Left renal cortex interstitium (tissue), 4 donors: ENCODE measurements at places on chromosomes 12 and 14.

DNA sequence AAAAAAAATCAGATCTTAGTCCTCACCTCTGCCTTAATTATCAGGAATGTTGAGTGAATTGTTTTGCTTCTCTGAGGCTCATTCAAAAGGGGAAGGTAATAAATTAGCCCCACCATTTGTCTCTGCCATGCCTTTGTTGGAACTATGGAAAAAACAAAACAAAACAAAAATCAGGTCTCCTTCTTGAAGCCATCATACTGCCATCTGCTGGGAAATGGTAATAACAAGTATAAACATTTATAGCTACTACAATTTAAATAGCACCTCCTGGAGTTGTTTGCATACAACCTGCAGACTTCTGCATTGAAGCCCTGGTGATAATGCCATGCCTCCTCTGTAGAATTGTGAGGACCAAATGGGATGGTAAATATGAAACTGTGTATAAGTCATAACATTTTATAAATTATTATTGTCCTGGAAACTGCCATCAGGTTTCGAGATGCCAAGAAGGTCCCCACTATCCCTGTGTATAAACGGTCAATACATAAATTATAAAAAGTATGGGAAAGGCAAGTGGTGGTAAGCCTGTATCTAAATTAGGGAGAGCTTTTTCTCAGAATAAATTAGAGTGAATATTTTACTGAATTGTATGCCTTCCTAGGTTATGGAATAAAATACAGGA, 87.2 kb upstream of the FGD4 start:
- peak; percentile 43 for DNase-seq

GRCh38 chr14:61891170-61891569, 128.9 kb downstream of the SNAPC1 start:
- no peak for DNase-seq

- DNase-seq = no peak
These were observed 21.0 kb downstream of the RPGRIP1 start for GRCh38 chr14:21300892-21301291.

DNA sequence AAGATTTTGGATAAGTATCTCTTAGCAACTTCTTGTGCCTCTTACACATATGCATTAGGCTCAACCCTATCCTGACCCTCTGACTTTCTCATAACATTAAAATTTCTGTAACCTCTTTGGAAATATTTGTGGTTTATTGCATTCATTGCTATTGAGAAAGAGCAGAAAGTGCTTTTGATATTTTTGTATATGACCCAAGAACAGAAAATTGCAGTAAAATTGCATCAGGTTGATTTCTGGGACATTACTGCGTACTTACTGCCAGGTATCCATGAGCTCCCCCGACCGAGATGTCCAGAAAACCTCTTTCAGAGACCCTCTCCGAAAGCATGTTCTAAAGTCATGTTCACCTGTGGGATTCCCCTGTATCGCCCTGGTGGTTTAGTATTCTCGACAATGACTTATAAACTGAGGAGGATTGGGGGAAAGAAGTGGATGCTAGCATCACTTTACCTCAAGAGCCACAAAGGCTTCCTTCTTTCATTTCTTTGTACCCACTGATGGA, 14.5 kb upstream of the IL22 start:
- DNase-seq = no peak

- DNase-seq = no peak
These were observed 21.9 kb upstream of the FAIM2 start for GRCh38 chr12:49925433-49926204.

GRCh38 chr14:60356906-60357550, 108.0 kb downstream of the PPM1A start:
- no peak for DNase-seq

DNA sequence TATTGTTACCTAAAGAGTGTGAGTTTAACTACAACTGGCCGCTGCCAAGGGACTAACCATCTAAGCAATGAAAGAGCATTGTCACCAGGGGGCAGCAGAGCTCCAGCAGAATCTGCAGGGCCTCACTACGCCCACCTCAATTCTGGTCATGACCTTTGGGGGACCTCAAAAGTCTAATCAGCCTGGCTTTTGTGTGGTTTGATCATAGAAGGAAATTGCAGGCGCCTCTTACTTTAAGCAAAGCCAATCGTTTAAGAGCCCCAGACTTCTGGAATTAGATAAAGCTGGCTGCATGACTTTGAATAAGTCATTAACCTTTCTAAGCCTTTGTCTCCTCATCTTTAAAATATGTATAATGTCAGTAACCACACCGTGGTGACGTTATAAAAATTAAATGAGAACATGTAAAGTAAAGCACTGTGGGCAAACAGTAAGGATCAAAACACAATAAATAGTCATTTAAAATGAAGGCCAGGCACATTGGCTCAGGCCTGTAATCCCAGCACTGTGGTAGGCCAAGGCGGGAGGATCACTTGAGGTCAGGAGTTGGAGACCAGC, 58.6 kb downstream of the TBX3 start:
- DNase-seq = peak; percentile 3

- DNase-seq = no peak
These were observed 21.2 kb downstream of the MAX start for GRCh38 chr14:65080960-65081747.

GRCh38 chr14:34009956-34010355, 59.1 kb upstream of the EGLN3 start:
- no peak for DNase-seq

- no peak for DNase-seq
These were observed 2.5 kb upstream of the C1QL4 start for GRCh38 chr12:49339464-49339861.

DNA sequence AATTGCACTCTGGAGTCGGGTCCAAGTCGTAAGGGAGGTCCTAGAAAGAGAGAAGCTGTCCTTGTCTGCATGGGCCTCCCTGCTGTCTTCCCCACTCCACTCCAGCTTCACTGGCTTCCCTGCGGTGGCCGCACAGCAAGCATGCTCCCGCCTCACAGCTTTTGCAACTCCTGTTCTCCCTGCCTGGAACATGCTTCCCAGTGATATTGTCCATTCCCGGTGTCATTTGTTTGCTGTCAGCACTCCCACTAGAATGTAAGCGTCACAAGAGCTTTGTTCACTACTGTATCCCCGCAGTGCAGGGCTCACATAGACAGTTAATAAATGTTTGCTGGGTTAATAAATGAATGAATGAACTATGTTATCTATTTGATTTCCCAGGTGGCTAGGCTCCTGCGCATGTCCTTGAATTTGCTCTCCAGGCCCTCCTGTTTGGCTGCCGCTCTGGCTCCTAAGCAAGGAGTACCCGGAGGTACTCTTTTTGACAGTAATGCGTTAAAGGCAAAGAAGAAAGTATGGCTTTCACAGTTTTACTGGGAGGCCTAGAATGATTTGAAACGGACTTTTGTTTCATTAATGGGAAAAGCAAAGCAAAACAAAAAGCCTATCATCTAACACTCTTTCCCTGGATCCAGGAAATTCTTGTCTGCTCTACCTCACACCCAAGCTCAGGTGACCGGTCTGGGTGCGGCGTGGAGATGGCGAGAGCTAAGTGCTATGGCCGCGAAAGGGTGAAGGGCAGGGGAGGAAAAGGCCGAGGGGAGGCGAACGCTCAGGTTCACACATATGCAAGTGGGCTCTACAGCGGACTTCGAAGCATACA, 6.2 kb upstream of the SLC7A7 start:
- DNase-seq = no peak

GRCh38 chr14:42110167-42110566, 503.5 kb downstream of the LRFN5 start:
- DNase-seq = no peak

- DNase-seq = no peak
These were observed 101.8 kb downstream of the PHETA1 start for GRCh38 chr12:111267144-111267543.

DNA sequence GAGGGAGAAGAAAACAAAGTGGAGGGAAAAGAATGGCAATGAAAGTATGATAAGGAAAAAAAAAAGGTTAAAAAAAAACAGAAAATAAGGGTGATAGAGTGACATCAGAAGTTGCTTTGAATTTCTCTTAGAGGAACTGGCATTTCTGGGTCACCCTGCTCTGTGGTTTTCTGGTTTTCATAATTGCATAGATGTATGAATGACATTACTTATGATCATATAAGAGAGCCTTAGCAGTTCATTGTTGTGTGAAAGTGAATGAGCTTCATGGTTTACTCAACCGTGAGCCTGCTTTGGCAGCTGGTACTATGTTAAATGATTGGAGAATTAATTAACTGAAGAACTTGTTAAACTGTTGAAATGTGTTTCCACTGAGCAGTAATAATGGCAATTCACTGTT, 336.4 kb upstream of the FBXO33 start:
- no peak for DNase-seq

GRCh38 chr14:34971381-34971780, 11.4 kb upstream of the SRP54 start:
- no peak for DNase-seq

DNA sequence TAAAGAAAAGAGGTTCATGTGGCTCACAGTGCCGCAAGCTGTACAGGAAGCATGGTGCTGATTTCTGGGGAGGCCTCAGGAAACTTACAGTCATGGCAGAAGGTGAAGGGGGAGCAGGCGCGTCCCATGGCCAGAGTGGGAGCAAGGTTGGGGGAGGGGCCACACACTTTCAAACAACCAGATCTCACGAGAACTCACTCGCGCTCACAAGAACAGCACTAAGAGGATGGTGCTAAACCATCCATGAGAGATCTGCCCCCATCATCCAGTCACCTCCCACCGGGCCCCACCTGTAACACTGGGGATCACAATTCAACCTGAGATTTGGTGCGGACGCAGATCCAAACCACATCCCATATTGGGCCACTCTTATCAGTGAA, 80.5 kb downstream of the CCDC92 start:
- DNase-seq = no peak

DNA sequence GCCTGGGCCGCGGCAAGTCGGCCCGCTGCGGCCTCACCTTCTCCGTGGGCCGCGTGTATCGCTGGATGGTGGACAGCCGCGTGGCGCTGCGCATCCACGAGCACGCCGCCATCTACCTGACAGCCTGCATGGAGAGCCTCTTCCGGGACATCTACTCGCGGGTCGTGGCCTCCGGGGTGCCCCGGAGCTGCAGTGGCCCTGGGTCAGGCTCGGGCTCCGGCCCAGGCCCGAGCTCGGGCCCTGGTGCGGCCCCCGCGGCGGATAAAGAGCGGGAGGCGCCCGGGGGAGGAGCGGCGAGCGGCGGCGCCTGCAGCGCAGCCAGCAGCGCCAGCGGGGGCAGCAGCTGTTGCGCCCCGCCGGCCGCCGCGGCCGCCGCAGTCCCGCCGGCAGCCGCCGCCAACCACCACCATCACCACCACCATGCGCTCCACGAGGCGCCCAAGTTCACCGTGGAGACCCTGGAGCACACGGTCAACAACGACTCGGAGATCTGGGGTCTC, 226.2 kb upstream of the CRY1 start:
- DNase-seq = no peak

GRCh38 chr14:104137297-104138097, 890 bp upstream of the KIF26A start:
- DNase-seq = no peak

DNA sequence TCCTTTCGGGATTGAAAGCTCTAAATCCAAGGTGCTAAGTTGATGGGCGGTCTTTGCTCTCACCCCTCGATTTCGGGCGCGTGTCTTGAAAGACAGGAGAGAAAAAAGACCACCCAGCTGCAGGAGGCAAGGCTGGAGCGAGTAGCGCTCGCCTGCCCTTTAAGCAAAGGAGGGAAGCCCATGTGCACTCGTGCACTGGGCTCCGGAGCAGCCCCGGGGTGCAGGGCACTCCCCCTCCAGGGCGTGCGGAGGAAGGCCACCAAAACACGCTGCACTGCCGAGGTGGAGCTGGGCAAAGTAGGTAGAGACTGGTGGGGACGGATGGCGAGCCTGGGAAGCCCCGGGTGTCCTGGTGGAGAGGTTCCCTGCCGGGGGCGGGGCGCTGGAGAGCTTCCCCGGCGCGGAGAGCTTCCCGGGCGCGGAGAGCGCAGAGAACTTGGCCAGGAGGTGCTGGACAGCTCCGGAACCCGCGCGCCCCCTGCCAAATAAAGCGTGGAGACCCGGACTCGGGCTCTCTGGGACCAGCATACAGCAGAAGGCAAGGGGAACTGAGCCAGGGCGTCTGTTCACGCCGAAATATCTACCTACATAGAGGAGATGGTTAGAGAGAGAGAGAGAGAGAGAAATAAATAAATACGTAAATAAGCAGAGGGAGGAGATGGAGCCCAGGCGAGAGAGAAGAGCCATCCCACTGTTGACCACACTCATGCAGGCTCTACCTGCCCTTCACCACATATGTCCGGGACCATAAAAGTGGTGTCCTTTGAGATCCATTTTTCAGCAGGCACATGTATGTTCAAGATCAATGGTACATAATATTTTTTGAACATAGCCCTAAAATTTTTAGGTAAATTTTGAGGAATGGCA, 662 bp upstream of the NELL2 start:
- peak; percentile 55 for DNase-seq

- no peak for DNase-seq
These were observed 144.5 kb upstream of the PLEKHG7 start for GRCh38 chr12:92558215-92558773.

DNA sequence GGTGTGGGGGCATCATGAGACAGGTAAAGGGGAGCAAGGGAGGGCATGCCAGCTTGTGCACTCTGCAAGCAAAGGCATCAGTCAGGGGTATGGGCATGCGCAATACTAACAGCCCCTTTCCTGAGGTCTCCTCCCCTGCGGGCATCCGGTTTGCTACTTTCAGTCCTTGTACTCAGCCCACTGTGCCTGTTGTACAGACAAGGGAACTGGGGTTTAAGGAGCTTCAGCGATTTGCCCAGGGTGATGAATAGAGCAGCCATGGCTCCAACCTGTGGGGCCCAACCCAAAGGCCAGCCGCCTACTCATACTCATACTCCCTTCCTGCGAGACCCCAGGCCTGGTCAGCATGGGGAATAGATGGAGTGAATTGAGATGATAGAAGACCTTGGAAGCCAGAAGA, 66.7 kb downstream of the GALNT16 start:
- no peak for DNase-seq

DNA sequence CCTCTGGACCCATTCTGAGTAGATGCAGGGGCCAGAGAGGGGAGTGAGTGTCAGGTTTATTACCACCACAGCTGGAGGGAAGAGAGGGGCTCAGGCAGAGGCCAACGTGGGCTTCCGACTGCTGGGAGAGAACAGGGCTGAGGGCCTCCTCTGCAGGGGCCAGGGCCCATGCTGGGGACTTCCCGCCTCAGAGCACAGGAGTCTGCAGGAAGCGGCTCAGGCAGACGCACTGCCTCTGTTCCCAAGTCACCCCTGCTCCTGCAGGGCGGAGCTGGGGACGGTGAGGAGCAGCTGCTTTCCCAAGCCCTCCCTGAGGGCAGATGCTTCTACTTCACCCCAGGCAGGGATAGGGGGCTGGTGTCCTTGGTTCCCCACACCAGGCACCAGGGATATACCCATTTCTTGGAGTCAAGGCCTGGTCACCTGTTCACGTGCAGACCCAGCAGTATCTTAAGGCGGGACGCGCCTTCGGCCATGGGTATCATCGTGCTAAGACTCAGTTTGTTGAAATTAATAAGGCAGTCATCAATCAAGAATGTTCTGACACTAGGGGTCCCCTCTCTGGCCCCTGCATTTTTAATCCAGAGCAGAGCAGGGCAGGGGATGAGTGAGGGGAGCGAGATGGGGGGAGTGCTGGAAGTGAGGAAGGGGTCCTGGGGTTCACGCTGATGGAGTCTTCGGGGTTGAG, 100.0 kb downstream of the PIWIL1 start:
- no peak for DNase-seq
